ENCODE measurements at places on chromosomes 12 and 14. TPM values are rescaled to one million over a fixed set of nuclear protein-coding genes. Genes with fewer than 3 reads are reported as not detected.
A peak's percentile ranks its signal among the peaks of the same experiment; 100 is the strongest.

MYH6 gene
- 0.11 TPM for total RNA-seq

GPR65 gene
- 0.94 TPM for total RNA-seq

CERS5 gene
- total RNA-seq, result 74.9 TPM

LALBA gene
- not detected for total RNA-seq

METTL17 gene
- 31.1 TPM for total RNA-seq

MANSC1 gene
- 16.6 TPM for total RNA-seq

GDF3 gene
- 0.28 TPM for total RNA-seq

RIMKLB gene
- 125 TPM for total RNA-seq

ABCD2 gene
- total RNA-seq, result 4.0 TPM

PAX9 gene
- total RNA-seq, result 0.28 TPM

CHGA gene
- 32.2 TPM for total RNA-seq

PKP2 gene
- 24.0 TPM for total RNA-seq

GRCh38 chr14:60645126-60645741, 4.0 kb downstream of the SIX1 start:
- no peak for DNase-seq
- H3K27ac ChIP-seq, result no peak overlapping the region
- peaks cover 100% of the 10 kb centered on the region for H3K27me3 ChIP-seq
- no peaks in the 10 kb centered on the region for H3K36me3 ChIP-seq

- DNase-seq, result no peak
- H3K4me1 ChIP-seq, result peaks cover 7% of the 10 kb centered on the region
- H3K36me3 ChIP-seq, result peaks cover 30% of the 10 kb centered on the region
- H3K4me3 ChIP-seq, result no peak overlapping the region
- no peak overlapping the region for H3K27ac ChIP-seq
- H3K27me3 ChIP-seq, result no peaks in the 10 kb centered on the region
Measured at GRCh38 chr14:94097091-94097490, 13.4 kb upstream of the IFI27 start.

DNA sequence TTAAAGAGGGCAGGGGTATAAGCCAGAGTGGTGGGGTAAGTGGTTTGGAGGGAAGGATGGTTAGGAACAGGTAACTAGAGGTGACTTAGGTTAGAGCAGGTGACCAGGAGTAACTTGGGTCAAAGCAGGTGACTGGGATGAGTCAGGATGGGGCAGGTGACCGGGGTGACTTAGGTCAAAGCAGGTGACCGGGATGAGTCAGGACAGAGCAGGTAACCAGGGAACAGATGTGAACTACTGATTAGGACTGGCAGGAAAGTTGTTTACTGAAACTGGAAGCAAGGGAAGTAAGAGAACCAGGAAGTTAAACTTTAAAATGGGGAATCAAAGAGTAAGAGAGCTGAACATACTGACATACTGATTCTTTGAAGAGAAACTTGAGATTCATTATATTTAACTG, 57.4 kb downstream of the FSCB start:
- H3K4me3 ChIP-seq, result no peak overlapping the region
- no peak for DNase-seq
- no peak overlapping the region for H3K27ac ChIP-seq
- no peaks in the 10 kb centered on the region for H3K36me3 ChIP-seq
- no peaks in the 10 kb centered on the region for H3K4me1 ChIP-seq

DNA sequence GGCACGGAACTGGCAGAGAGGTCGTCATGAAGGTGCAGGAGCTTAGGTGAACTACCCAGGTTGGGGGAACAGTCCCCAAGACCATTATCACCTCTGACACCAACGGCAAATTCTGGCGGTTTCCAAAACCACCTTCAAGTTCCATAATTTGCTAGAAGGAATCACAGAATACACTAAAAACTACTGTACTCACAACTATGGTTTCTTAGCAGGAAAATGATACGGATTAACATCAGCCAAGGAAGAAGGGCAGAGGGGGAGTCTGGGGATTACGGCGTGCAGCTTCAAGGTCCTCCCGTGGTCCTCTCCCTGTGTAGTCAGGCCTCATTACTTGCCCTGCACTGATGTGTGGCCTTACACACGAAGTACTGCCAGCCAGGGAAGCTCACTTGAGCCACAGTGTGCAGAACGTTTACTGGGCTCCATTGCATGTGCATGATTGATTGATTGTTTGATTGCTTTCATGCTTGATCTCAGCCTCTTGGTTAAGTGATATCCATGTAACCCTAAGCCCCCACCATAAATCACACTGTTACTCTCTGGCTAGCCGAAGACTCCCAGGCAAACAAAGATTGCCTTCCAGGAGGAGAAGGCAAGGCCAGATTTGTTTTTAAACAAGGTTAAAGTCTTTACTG, 837 bp upstream of the STX2 start:
- no peaks in the 10 kb centered on the region for H3K27me3 ChIP-seq
- peaks cover 2% of the 10 kb centered on the region for H3K36me3 ChIP-seq
- no peak overlapping the region for H3K27ac ChIP-seq
- DNase-seq, result no peak
- H3K4me3 ChIP-seq, result peak overlapping the region; percentile 40
- peaks cover 18% of the 10 kb centered on the region for H3K4me1 ChIP-seq

DNA sequence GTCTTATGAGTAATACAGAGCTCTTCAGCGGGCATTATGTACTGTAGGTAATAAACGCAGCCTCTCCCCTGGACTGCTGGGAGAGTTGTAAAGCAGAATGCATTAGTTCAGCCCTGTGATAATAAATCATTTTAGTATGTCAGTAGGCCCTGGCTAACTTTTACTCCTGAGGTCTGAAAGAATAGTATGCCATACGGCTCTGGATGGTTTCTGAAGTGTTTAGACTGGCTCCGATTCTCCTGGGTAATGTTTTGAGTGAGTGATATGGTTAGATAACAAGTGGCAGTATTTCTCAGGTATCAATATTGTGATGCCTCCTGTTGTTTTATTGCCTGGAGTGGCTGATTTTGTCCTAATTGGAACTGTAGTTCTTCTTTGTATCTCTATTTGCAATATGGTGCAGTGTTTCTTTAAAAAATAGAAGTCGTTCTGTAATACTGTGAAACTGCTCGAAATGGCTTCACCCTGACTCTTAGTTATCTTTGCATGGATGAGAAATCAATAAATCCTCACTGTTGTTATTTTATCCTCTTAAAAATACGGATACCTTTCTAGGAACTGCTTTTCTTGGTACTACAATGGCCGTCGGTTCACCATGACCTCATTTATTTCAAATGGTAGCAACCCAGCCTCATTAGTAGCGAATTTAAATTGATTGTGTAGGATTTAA, 100.2 kb downstream of the PDZRN4 start:
- no peaks in the 10 kb centered on the region for H3K27me3 ChIP-seq
- no peak overlapping the region for H3K27ac ChIP-seq
- no peak overlapping the region for H3K4me3 ChIP-seq
- no peak for DNase-seq

GRCh38 chr12:108580531-108580930, 17.4 kb downstream of the TMEM119 start:
- no peaks in the 10 kb centered on the region for H3K4me1 ChIP-seq
- no peaks in the 10 kb centered on the region for H3K27me3 ChIP-seq
- H3K36me3 ChIP-seq, result no peaks in the 10 kb centered on the region
- no peak overlapping the region for H3K4me3 ChIP-seq

DNA sequence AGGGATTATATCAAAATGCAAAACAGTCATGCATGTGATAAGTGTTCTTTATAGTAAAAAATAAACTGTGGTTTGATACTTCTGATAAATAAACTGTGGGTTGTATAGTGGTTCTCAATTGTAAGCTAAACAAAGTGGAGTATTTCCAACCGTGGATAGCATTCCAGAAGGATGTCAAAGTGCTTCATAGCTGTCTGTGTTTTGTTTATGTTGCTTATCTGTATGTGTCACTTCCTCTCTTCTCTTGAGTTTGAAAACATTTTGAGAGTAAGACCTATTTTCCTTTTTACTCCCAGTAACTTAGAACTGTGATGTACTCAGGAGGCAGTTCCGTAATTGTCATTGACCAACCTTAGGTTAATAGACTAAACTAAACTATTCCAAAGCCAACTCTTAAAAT, 415.8 kb downstream of the TMTC2 start:
- no peak overlapping the region for H3K27ac ChIP-seq
- no peaks in the 10 kb centered on the region for H3K4me1 ChIP-seq
- no peaks in the 10 kb centered on the region for H3K36me3 ChIP-seq
- no peak for DNase-seq
- no peak overlapping the region for H3K4me3 ChIP-seq
- no peaks in the 10 kb centered on the region for H3K27me3 ChIP-seq

DNA sequence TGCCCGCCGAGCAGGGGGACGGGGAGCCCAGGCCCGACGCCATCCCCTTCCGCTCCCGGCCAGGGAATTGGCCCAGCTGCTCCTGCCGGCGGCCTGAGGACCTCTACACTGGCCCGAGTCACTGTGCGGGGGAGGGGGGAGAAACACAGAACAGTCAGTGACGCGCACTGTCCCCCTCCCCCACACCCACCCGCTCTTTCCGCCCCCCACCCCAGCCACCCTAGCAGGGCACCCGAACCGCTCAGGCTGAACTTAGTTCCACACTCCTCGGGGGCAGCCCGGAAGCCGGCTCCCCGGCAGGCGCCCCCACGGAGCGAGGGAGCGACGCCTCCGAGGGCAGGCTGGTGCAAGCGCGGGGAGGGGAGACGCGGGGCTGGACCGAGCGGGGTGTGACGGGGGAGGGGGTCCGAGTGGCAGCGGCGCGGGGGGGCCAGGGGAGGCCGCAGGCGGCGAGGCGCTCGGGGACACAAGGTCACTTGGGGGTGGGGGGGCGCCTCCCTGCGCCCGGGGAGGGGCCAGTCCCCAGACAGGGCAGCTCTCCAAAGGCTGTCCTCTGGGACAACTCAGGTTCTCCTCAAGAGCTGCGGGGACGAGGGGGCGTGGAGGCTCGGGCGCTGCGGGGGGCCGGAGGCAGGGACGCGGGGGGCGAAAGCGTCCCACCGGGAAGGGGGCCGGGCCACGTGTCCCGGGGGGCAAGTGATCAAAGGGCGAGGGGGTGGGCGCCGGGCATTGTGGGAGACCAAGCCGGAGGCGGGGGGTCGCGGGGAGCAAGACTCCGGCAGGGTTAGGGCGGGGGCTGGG, 648 bp downstream of the CHD4 start:
- peaks cover 31% of the 10 kb centered on the region for H3K36me3 ChIP-seq
- H3K27me3 ChIP-seq, result no peaks in the 10 kb centered on the region
- no peak for DNase-seq
- H3K4me1 ChIP-seq, result peaks cover 42% of the 10 kb centered on the region
- H3K4me3 ChIP-seq, result peak overlapping the region; percentile 83

GRCh38 chr12:126772171-126772864, 1494.7 kb upstream of the TMEM132C start:
- H3K27me3 ChIP-seq, result no peaks in the 10 kb centered on the region
- no peaks in the 10 kb centered on the region for H3K4me1 ChIP-seq
- DNase-seq, result no peak
- no peak overlapping the region for H3K4me3 ChIP-seq
- H3K27ac ChIP-seq, result no peak overlapping the region
- H3K36me3 ChIP-seq, result no peaks in the 10 kb centered on the region

DNA sequence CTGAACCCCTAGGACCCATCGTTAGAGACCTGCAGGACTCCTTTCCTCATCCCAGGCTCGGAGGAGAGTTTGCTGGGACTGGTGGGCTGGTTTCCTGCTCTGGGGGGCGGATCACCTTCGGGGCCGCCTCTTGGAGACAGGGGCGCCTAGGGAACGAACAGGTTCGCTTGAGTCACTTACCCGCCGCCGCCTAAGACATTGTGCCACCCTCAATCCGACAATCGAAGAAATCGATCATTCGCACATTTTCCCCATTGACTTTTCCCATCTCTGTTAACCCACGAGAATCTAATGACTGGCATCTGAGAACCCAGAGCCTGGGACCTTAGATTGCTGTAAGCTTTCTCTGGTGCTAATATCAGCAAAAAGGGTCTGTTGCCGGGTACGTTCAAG, 322 bp downstream of the SLC39A9 start:
- DNase-seq, result no peak
- peak overlapping the region; percentile 97 for H3K4me3 ChIP-seq
- H3K36me3 ChIP-seq, result peaks cover 8% of the 10 kb centered on the region
- peak overlapping the region; percentile 89 for H3K27ac ChIP-seq

- H3K4me1 ChIP-seq, result peaks cover 13% of the 10 kb centered on the region
- peak overlapping the region; percentile 97 for H3K27ac ChIP-seq
- peaks cover 21% of the 10 kb centered on the region for H3K36me3 ChIP-seq
- peaks cover 2% of the 10 kb centered on the region for H3K27me3 ChIP-seq
Measured at GRCh38 chr12:6724409-6724797, 557 bp downstream of the COPS7A start.

- H3K27ac ChIP-seq, result no peak overlapping the region
- H3K27me3 ChIP-seq, result no peaks in the 10 kb centered on the region
- H3K4me1 ChIP-seq, result peaks cover 3% of the 10 kb centered on the region
Measured at GRCh38 chr14:95265106-95266094, 54.3 kb downstream of the CLMN start.

GRCh38 chr12:114662512-114663177, 21.3 kb downstream of the TBX3 start:
- peaks cover 84% of the 10 kb centered on the region for H3K27me3 ChIP-seq
- no peak for DNase-seq
- no peak overlapping the region for H3K4me3 ChIP-seq
- peaks cover 19% of the 10 kb centered on the region for H3K4me1 ChIP-seq
- H3K27ac ChIP-seq, result no peak overlapping the region

DNA sequence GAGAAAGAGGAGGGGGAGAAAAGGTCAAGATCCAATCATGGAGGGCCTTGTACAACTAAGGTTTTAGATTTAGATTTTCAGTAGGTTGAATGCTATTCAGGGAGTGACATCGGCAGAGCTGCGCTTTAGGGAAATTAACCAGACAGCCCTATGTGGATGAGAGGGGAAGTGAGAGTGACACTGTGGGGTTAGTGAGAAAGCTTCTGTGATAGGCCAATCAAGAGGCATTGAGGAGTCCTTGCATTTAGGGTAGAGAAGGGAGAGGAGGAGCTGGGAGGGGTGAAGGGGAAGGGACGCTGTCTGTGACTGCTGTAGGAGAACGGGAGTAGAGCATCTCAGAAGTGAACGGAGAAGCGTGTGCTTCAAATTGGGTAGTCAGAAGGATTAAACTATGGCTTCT, 3.4 kb downstream of the HSD17B6 start:
- no peak for DNase-seq
- no peaks in the 10 kb centered on the region for H3K27me3 ChIP-seq
- no peak overlapping the region for H3K27ac ChIP-seq
- no peaks in the 10 kb centered on the region for H3K36me3 ChIP-seq
- peaks cover 5% of the 10 kb centered on the region for H3K4me1 ChIP-seq

- no peak for DNase-seq
- no peak overlapping the region for H3K4me3 ChIP-seq
- H3K4me1 ChIP-seq, result peaks cover 44% of the 10 kb centered on the region
- no peaks in the 10 kb centered on the region for H3K27me3 ChIP-seq
- peak overlapping the region; percentile 25 for H3K27ac ChIP-seq
Measured at GRCh38 chr14:104749111-104749649, 3.8 kb upstream of the SIVA1 start.

All from spinal cord (tissue), 10 donors.